ENCODE measurements at places on chromosomes 1 and 21.

GRCh38 chr1:93672069-93672468, 9.6 kb downstream of the BCAR3 start:
- peak; percentile 84 for DNase-seq

- peak; percentile 9 for DNase-seq
Observed at GRCh38 chr1:15311880-15312279, 64.9 kb downstream of the FHAD1 start.

DNA sequence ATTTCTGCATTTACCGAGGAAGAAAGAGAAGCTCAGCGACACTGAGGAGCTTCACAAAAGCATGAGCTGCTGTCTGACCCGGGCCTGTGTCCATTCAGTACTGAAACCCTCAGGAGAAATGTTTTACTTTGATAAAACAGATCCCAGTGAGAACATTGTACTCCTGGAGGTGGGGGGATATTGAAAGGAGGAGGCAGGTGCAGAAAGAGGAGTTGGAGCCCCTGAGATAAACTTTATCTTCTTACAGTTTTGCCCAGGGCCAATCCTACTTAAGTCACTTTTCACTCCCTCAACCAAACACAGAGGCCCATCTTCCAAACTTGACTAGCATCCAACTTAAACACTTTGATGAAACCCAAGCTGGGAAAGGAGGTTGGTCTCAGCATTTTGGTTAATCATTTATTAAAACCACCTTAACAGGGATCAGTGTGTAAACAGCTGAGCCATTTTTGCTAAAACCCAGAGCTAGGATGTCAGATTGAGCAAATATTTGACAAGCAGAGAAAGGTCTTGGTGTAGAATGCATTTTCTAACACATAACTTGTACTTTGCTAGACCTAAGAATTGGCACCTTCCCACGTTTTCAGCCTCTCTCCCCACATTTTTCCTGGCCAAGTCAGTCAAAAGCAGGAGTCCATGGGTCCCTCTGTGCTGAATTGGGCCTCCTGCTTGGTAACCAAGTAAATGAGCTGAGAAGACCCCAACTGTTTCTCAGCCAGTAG, 32.5 kb upstream of the SARS1 start:
- DNase-seq = peak; percentile 48

DNA sequence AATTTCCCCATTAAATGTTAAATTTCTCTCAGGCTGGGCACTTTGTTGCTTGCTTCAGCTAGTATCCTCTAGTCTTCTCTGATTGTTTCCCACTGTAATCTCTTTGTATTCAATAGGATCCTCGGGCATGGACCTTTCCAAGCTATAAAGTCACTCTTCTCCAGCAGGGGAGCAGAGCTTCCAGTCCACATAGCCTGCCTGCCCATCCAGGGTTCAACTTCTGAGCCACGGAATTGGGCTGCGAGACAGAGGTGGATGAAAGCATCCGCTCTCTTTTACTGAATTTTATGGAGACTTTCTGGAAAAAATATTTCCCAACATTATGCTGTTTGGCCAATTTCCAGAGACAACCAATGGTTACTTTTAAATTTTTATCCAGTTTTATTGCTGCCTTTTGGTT, 1.1 kb upstream of the CFHR5 start:
- no peak for DNase-seq

DNA sequence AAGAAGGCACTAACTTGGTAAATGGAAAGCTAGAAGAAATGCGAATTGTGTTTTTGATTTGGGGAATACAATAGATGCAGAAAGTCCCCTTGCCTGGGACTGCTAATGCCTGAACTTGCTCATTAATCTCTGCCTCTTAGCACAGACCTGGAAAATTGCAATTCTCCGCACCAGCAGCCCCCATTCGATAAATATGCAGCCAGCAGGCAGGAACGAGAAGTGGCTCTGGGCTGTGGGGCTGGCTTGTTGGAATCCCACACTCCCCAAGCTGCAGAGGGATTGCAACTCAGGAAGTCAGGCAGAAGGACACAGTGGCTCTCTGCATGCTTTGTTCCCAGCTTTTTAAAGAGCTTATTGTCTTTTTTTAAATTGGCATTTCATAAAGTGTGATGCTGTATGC, 51.3 kb downstream of the PCP4 start:
- no peak for DNase-seq

DNA sequence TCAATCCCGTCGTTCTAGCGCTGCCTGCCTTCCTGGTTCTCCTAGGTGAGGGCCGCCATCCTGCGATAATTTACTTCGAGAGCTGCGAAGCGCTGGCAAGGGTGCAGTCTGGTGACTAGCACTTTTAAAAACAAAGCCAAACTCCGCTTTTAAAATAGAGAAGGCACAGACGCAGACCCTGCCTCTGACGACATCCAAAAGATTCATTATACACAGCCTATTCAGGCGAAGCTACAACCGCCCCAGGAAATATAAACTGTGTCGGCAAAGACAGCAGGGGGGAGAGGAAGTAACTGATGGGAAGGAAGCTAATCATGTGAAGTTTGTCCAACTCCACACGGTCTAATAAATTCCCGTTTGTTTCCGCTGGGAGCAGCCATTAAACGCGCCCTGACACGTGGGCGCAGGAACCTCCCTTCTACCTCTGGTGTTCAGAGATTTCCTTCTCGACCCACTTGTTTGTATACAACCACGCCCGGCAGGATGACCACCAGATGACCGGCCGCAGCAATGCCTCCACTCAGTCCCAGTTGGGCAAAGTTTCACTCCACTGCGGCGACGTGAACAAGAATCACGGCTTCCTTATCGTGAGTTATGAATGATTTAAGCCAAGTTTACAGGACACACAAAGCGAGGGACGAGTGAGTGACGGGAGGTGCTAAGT, 1.3 kb downstream of the GNG12 start:
- DNase-seq = peak; percentile 90

- DNase-seq = no peak
Observed at GRCh38 chr1:55662875-55663274, 447.7 kb upstream of the USP24 start.

- DNase-seq = peak; percentile 85
Observed at GRCh38 chr1:109263597-109264378, 14.4 kb downstream of the CELSR2 start.

GRCh38 chr1:76073481-76073880, 1.1 kb upstream of the ST6GALNAC3 start:
- peak; percentile 84 for DNase-seq

DNA sequence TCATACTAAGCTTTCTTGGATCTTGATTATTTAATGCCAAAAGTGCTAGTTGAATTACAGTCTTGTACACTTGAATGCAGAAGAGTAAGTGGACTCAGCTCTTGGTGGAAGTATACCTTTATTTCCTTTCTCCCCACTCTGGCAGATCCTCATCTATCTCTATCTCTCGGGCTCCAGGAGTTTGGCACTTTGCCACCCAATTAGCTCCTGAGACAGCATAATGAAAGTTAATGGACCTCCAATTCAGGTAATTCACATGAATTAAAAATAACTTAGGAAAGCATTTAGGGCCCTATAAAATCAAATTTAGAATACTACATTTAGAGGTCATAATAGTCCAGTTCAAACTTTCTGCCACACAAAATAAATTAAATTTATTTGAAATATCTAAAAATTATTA, 67.4 kb downstream of the OLFM3 start:
- DNase-seq = no peak

GRCh38 chr1:33031506-33031905, 5.2 kb downstream of the AK2 start:
- no peak for DNase-seq

- DNase-seq = no peak
Observed at GRCh38 chr1:229159668-229160544, 111.0 kb upstream of the RAB4A start.

- DNase-seq = no peak
Observed at GRCh38 chr1:165674599-165674998, 23.8 kb downstream of the ALDH9A1 start.

- DNase-seq = peak; percentile 98
Observed at GRCh38 chr1:22749919-22750684, 39.5 kb downstream of the EPHB2 start.

- DNase-seq = peak; percentile 31
Observed at GRCh38 chr1:201026836-201027235, 3.3 kb upstream of the KIF21B start.

DNA sequence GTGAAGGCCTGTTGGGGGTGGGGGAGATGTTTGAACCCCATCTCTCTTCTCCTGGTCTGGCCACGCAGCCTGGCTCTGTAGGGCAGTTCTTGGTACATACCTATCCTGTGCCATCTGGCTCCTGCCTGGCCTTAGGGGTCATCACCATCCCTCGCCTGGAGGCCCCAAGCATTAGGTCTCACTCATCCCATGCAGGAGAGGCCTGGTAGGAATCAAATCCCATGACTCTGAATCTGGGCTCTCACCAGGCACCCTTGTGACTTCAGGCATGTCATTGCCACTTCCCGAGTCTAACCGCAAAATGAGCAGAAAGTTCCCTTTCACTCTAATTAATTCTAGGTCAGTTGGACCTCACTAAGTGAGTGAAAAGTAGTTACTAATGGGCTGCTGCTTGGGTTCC, 37.2 kb downstream of the ETNK2 start:
- no peak for DNase-seq

- no peak for DNase-seq
Observed at GRCh38 chr1:107264007-107264406, 123.2 kb downstream of the NTNG1 start.

GRCh38 chr1:228219245-228219961, 11.6 kb downstream of the OBSCN start:
- DNase-seq = no peak

- DNase-seq = no peak
Observed at GRCh38 chr1:205024679-205025078, 18.3 kb upstream of the CNTN2 start.

- DNase-seq = peak; percentile 5
Observed at GRCh38 chr1:118204105-118204504, 19.1 kb upstream of the SPAG17 start.

GRCh38 chr1:40905061-40905460, 42.9 kb upstream of the CITED4 start:
- DNase-seq = no peak

DNA sequence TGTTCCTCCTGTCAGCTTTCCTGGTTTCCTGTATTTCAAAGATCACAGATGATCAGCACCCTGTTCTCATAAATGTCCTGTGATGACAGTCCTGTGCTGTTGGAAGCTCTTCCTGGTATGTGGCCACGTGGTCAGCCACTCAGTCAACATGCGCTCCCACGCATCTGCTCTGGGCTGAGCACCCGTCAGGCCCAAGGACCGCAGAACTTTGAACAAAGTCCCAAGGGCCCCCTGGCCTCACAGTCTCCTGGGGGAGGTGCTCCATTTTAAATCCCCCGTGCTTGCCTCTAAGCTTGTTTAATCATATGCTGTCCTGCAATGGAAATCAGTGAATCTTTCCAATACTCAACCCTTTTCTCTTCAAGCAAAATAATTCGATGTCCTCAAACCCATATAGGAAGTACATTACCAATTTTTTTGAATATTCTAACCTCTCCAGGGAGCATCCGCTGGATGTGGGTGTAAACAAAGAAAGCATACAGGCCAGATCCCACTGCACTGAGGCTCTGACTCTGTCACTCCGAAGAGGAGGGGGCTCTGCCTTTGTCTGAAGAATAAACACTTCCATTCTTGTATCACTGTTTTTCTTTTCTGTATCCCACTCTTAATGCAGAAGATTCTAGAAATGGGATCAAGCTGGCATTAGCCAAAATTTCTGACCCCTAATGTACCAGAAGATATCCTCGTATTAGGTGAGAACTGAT, 250.3 kb downstream of the SDCCAG8 start:
- no peak for DNase-seq

GRCh38 chr1:155940482-155940992, 901 bp upstream of the RXFP4 start:
- DNase-seq = peak; percentile 87

GRCh38 chr1:101013776-101014175, 11.8 kb downstream of the DPH5 start:
- no peak for DNase-seq

DNA sequence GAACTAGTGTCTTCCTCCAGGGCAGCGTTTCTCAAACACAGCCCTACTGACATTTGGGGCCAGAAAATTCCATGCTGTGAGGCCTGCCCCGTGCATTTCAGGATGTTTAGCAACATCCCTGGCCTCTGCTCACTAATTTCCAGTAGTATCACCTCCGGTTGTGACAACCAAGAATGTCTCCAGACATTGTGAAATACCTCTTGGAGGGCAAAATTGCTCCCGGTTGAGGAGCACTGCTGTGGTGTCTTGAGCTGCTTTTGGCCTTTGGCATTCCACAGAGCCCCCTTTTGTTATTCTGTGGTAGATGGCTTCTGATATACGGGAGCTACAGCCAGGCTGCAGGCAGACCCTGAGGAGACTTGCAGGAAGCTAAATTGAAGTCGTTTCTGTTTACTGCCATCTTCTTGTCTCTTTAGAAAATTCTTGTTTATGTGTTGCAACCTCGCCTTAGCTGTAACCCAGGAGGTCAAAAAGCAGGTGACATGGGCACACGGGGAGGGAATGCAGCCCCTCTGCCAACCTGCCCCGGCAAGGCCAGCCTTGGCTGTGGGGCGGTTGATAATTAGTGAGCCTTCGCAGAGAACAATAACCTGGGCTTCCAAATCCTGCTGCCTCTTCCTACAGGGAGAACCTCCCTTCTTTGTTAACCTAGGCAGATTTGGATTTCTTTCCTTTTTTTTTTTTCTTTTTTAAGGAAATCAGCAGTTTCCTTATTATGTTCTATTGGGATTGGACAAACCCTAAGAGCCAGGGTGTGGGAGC, 74.7 kb upstream of the AKT3 start:
- DNase-seq = peak; percentile 75

DNA sequence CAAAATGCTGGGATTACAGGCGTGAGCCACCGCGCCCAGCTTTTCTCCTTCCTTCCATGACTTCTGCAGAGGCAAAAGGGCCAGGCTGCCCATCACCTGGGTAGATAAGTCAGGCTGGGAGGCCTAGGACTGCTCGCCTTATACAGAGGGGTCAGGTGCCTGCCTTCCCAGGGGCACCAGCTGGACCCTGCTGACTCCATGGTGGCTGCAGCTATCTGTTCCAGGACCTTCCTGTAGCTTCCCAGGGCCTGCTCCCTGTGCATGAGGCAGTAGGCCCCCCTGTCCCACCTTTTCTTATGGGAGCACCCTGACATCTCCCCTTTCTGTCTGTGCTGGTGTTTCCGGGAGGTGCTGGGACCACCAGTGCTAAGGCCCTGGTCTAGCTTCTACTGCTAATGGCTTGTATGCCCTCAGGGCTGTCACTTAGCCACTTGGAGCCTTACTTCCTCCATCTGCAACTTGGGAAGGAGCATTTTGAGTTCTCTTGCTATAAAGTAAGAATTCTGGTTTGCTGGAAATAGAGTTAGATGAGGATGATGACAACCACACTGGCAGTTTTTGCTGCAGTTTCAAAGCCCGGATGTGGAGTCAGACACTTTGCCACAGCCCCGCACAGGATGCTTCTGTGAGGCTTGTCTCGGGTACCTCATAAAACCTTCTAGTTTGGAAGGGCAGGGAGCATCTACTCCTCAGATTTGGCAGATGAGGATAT, 14.4 kb downstream of the SOX13 start:
- DNase-seq = peak; percentile 25

GRCh38 chr21:41054018-41054578, 113.9 kb upstream of the BACE2 start:
- DNase-seq = peak; percentile 30

GRCh38 chr1:54926970-54927369, 40.0 kb upstream of the DHCR24 start:
- DNase-seq = peak; percentile 41

Data from EH (cell line).